ENCODE measurements at places on chromosomes 2 and 18. TPM values are rescaled to one million over a fixed set of nuclear protein-coding genes. Genes with fewer than 3 reads are reported as not detected.

DNA sequence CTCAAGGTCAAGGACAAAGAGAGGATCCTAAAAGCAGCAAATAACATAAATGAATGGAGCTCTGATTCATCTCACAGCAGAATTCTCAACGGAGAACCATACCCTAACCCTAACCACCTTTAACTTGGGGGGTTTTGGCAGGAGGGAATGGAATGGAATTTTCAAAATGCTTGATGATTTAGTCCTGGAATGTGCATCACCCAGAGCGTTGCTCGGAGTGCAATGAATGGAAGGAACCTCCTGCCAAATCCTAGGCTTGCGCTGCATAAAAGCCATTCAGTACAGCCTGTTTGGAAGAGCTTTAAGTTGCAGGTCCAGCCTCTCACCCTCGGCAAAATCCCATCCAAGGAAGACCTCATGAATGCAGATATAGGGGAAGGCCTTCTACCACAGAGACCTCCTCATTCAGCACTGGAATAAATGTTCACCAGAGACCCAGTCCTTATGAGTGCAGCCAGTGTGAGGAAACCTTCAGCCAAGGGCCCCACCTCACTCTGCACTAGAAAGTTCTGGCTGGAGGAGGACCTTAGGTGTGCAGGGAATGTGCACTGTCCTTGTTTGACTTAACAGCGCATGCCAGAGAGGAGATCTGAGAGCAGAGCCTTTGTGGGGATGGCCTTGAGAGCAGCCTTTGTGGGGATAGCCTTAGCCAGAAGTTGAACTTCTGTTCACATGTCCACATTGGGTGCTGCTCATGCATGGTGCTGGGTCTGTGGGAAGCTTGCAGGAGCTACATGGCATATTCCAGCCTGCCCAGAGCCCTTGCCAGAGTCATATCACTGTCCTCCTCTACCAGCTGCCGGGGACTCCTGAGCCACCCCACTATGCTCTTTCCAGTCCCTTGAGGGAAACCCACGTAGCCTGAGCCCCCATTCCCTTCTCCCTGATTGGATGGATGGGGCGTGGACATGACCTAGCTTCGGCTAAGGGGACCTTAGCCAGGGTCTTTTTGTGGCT, 30.5 kb downstream of the ASB1 start:
- no peak for DNase-seq

GRCh38 chr2:63186331-63186730, 135.7 kb downstream of the OTX1 start:
- no peak for DNase-seq

- peak; percentile 83 for DNase-seq
Measured at GRCh38 chr18:37537868-37538525, 27.6 kb downstream of the CELF4 start.

DNA sequence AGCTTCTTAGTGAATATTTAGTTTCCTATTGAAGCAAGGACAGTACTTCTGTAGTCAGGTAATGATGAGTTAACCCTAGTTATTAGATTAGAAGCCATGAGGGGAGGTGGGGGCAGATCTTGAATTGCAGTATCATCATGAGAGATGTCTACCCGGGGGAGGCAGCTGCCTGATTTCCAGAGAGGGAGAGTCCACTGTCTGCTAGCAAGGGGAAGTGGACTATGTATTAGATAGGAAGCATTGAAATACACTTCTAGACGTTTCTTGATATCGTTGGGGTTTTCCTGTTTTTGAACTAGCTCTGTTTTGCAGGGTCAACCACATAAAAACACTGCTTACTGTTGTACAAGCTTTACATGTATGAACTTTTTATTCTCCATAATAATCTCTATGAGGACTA, 38.8 kb downstream of the APLF start:
- DNase-seq = no peak

DNA sequence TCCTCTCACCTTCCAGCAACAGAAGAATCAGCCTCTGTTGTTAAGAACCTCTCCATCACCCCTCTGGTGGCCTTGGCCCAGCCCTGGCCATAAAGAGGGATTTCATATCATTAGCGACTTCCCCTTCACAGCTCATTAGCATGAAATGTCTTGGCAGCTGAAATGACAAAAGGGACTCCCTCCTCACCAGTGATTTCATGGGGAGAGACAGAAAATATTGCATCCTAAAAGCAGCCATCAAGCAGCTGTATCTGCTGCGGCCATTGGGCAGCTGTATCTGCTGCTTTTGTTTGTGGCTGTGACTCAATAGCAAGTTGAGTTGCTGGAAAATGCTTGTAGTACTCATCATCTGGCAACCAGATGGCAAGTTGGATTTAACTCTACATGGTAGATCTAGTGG, 105.9 kb upstream of the RMDN2 start:
- DNase-seq = peak; percentile 96

GRCh38 chr2:85668009-85668856, at the start of gene SFTPB:
TSS of gene SFTPB (minus strand) at chr2:85668199. CDS start at chr2:85668183, 16 bp downstream.
- DNase-seq = peak; percentile 70

DNA sequence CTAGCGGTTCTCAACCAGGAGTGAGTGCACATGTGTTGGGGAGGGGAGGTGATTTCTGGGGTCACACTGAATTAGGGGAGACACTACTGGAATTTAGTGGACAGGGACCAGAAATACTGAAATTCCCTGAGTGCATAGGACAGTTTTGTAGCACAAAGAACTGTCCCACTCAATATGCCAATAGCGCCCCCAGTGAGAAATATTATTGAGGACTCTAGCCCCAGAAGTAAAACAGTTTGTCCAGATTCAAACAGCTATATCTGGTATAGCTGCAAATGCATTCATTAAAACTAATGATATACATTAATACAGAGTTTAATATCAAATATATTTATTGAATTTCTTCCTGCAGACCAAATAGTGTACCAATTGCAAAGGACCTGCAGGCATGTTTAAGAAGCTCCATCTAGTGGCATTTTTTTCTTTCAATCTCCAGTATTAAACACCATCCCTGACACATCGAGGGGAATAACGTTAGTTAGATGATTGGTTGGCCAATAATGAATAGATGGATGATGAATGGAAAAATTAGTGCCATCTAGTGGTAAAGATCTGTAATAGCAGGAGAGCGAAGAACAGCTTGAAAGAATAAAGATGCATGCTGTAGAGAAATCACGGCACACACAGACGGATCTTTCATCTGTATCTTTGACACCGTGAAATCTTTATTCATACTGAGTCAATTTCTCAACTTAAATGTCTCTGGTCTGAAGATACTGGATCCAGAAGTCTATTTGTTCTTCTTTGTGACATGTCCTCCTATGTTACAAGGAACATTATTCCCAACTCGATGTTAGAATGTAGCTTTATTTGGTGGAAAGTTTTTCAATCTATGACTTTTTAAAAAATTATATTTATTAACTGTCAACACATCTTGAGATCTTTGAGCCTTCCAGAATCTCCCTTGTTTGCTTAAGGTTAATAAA, 62.5 kb downstream of the DHRS9 start:
- DNase-seq = peak; percentile 50

DNA sequence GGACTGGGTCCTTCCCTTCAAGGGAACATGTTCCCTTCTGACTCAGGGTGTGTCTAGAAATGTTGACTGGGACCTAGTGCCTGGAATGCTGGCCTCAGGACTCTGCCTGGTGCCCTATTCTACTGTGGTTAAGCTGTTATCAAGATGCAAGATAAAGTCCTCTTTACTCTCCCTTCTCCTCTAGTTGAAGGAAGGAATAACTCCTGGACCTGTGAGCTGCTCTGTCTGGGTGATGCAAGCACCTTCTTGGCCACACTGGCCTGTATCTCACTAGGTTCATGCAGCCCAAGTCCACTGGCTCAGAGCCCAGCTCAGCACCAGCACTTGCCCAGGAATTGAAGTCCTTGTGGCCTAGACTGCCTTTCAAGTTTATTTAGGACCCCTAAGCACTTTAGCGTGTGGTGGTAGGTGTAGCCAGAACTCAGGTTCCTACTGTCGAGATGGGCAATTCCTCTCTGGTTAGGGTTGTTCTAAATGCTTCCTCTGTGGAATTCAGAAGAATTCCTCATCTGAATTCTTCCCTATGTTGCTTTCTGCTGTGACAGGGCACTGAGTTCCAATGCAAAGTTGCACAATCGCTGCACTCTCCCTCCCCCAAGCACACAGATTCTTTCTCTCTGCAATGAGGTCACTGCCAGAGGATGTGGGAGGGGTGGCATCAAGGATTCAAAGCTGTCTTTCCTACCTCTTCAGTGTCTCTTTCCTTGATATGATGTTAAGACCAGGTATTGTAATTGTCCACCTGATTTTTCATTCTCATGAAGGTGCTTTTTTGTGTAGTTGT, 54.7 kb downstream of the VWC2L start:
- DNase-seq = peak; percentile 71

GRCh38 chr2:3423492-3424170, 44.1 kb downstream of the TRAPPC12 start:
- DNase-seq = peak; percentile 49

DNA sequence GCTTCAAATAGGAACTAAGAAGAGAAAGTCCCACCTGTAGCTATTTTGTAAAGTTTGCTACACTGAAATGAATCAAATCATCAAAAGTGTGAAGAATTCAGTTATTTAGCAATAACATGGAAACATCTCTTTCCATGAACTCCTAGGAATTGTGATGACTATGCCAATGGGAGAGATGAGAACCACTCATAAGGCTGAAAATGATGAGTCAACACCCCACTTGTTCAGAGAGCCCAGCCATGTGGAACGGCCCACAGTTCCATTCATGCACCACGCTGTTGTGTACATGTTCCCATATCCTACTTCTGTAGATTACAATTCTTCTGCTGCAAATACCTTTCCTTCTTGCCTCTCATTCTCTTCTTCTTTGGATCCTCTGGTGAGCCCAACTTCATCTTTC, 645.5 kb upstream of the ID2 start:
- DNase-seq = peak; percentile 24

CCNYL1 gene
- total RNA-seq = 14.9 TPM

SPC25 gene
- 3.7 TPM for total RNA-seq

EFR3B gene
- 0.76 TPM for total RNA-seq

SLC35F6 gene
- total RNA-seq = 45.4 TPM

PHOSPHO2 gene
- 2.4 TPM for total RNA-seq

STPG4 gene
- not detected for total RNA-seq

NDC80 gene
- total RNA-seq = 10.9 TPM

ARHGAP28 gene
- total RNA-seq = 0.63 TPM

HTR2B gene
- total RNA-seq = not detected

GPR45 gene
- total RNA-seq = not detected
